ENCODE measurements at places on chromosomes 2 and 18.
A peak's percentile ranks its signal among the peaks of the same experiment; 100 is the strongest.

GRCh38 chr2:36682562-36682961 is 13.9 kb upstream of the VIT start:
- DNase-seq: no peak

- peak; percentile 11 for DNase-seq
These were observed 16.9 kb upstream of the KCNJ13 start for GRCh38 chr2:232793271-232793670.

DNA sequence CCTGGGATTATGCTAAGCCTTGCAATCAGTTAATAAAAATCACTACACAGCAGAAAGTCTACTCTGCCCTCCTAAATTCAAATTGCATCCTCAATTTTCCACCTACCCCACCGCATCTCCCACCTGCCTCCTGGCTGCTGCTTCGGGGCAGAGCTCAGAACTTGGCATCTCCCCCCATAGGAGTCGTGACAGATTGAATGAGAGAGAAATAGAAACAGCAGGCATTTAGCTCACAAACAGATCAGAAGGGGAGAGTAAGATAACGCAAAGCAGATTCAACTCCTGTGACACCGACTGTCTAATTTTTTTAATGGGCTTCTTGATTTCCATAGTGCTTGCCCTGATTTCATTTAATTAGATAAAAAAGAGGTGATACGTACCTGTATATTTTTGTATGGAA is 24.7 kb upstream of the LRRC30 start:
- DNase-seq: no peak

- peak; percentile 29 for DNase-seq
These were observed 115.4 kb upstream of the PKDCC start for GRCh38 chr2:41932241-41933045.

DNA sequence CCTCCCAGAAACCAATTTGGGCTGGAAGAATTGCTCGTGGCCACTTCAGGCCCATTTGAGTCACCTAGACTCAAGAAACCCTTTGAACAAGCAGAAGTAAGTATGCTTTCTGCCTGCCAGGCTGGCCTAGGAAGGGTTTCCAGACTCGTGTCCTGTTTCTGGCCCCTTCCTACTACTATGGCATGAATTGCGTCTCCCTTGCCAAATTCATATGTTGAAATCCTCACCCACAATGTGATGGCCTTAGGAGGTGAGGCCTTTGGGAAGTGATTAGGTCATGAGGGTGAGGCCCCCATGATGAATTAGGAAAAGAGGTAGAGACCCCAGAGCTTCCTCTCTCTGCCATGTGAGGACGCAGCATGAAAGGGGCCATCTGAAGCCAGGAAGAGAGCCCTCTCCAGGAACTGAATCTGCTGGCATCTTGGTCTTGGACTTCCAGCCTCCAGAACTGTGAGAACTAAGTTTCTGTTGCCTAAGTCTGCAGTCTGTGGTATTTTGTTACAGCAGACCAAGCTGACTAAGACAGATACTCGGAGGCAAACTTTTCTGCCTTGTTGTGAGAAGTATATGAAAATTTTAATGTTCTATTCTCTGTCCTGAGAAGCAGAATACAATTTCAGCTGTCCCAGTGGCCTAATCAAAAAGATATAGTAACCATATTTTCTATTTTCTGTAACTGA is 13.1 kb downstream of the GPR45 start:
- no peak for DNase-seq

- DNase-seq: no peak
These were observed 149.2 kb downstream of the MTCL1 start for GRCh38 chr18:8854550-8854949.

GRCh38 chr18:71707985-71708500 is 836.1 kb downstream of the CBLN2 start:
- no peak for DNase-seq

GRCh38 chr2:50649626-50650402 is 382.1 kb downstream of the NRXN1 start:
- DNase-seq: no peak

Data from NCI-H524 treated with DMSO at 0.1 percent for 48 hours (cell line).